ENCODE measurements at places on chromosomes 5 and 9.

GRCh38 chr5:142826093-142826492 is 55.9 kb downstream of the ARHGAP26 start:
- no peak for DNase-seq

DNA sequence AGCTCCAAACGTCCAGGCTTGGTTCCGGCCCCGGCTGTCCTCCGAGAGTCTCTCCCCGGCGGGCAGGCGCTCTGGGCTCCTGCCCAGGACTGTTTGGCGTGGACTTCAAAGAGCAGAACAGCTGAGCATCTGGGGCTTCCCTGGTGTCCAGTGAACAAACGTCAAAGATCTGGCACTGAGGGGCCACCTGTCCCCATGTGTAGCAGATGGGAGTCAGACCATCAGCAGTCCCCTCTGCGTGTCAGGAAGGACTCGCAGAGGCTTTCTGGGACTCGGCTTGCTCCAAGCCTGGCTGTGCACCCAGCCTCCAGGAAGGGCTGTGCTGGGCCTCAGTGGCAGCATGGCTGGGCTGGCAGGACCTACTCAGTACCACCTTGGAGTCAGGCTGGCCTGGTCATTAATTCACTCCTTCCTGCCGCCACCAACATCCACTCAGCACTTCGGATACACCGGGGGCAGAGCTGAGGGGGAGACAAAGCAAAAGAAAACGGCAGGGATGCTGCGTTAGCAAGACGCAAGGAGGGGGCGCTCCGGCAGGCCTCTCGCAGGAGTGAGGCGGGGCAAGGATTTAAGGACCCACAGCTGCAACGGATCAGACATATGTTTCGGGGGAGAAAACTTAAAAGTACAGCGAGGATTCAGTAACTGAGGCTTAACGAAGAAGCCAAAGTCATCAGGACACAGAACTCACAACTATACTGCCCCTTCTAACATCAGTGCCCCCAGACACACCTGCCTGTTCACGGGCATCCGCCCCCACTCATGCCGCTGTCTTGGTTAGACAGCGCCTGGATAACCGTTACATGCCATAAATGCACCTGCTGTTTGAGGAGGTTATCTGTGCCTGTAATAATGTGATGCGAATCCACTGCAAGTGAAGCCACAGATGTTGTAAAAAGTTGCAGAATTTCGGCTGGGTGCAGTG is 164.5 kb upstream of the PHYKPL start:
- no peak for DNase-seq

DNA sequence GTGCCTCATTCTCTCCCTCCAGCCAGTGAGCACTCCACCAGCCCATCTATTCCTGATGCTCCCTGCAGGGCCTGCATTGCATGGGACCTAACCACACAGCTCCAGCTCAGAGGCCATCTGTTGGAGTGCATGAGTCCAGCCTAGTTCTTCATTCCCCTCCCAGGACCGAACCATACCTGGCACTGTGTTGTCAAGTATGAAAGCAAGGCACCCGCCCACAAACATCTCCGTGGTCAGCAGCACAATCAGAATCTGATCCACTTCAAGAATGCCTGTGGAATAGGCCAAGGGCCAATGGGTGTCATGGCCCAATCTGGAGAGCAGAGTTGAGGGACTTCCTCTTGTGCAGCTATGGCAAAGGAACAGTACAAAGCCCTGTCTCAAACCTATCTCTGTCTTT is 5.9 kb downstream of the SLC23A1 start:
- DNase-seq = no peak

DNA sequence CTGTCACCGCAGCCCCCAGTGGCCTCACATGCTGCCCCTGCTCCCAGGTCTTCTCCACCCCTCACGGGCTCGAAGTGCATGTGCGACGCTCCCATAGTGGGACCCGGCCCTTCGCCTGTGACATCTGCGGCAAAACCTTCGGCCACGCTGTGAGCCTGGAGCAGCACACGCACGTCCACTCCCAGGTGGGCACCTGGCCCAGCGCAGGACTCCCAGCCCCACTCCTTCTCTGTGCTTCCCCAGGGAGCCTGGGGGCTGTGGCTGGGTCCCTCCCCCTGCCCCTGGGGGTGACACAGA is 10.5 kb downstream of the GFI1B start:
- DNase-seq = no peak

DNA sequence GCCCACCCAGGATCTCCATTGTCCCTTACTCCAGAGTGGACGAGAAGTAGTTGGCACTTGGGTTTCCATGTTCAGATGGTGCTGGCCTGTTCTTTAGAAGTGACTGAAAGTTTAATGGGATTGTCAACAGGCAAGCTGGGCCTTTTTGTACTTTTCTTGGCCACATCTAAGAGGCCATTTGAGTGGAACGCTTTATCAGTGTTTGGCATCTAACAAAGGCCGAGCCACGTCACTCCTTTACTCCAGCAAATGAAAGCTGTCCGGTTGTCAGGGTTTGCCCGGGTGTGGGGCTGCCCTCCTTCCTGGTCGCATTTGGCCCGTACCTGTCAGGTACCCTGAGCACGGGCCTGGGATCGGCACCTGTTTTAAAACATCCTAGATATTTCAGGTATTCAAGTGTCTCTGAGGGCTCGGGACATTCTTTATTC is 71.5 kb downstream of the RCL1 start:
- DNase-seq = no peak

- DNase-seq = peak; percentile 27
Measured at GRCh38 chr5:108521841-108522506, 140.1 kb upstream of the FBXL17 start.

- DNase-seq = no peak
Measured at GRCh38 chr5:96024683-96025475, 63.2 kb upstream of the ELL2 start.

- no peak for DNase-seq
Measured at GRCh38 chr5:62896121-62896893, 317.7 kb downstream of the LRRC70 start.

- DNase-seq = no peak
Measured at GRCh38 chr5:136484808-136485325, 119.5 kb upstream of the TRPC7 start.

DNA sequence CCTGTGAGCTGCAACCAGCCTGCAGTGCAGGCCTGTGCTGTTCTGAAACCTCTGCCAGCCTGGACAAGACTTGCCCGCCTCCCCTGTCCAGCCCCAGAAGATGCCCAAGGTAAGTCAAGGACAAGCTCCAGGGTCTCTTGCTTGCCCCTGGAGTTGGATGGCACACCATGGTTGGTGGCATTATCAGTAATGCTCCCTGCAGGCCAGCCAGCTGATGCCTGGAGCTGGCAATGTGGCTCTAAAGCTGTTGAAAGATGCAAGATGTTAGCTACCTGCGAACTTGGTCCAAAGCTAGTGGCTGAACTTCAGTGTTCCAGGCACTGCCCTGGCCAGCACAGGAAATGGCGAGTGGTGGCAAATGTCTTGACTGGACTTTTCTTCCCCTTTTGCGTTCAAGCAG is 14.0 kb upstream of the LTC4S start:
- no peak for DNase-seq

GRCh38 chr9:91273853-91274552 is 87.7 kb downstream of the AUH start:
- DNase-seq = no peak

DNA sequence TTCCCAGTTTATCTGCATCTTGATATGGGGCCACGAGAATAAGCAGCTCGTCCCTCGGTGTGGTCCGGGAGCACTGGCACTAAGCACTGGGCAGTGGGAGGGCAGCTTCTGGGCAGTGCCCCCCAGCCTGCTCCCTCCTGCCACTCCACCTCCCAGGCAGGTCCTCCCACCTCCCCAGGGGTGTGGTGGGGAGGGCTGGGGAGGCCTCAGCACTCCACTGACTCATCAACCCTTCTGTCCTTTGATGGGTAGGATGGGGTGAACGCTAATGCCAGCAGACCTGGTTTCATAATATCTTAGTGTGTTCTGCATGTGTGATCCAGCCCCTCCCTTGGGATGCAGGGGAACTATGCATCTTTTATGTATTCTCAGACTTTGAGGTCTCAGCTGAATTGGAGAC is 62.2 kb upstream of the GNE start:
- no peak for DNase-seq

- DNase-seq = no peak
Measured at GRCh38 chr5:100896054-100896453, 7.0 kb downstream of the ST8SIA4 start.

DNA sequence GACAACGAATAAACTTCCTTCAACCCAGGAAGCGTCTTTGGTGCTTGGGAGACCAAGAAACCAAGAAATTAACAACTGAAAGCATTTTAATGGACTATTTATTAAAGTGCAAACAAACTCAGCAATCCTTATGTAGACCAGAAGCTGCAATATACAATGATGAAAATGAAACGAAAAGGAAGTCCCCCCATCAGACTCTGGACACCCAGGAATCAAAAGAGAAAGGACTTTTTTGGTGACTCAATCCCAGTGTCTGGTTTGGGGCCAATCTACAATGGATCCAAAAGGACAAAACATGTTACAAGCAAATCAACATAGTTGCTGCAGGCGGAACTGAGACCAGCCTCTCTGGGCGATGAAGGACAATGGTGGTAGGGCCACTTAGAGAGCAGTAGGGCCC is 39.5 kb downstream of the C9orf152 start:
- DNase-seq = no peak

DNA sequence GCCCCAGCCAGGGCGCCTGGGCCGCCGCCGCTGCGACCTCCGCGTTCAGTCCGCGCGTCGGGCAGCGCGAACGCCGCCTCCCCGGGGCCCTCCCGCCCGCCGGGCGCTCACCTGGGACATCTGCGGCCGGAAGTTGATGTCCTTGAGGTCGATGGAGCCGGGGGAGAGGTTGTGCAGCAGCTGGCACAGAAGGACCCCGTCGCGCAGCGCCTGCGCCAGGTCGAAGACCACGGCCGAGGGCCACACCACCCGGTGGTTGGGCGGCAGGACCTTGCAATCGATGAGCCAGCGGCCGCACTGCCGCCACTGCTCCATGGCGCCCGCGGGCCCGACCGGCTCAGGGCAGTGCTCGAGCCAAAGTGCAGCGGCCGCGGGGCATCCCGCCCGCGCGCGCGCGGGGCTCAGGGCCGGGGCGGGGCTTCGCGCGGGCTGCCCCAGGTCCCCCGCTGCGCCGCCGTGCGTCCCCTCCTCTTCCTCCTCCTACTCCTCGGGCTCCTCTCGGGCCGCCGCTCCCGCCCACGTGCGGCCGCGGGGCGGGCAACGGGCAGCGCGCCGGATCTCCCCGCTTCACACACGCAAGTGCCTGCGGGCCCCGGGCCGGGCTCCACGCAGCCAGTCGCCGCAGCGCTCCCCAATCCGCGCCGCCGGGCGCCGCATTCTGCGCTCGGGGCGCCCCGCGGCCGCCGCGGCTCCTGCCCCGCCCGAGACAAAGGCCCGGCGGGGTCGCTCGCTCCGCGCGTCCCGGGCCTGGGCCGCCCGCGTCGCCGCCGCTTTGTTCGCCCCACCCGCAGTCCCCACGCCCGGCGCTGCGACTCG is at the start of gene VAV2:
Gene VAV2, minus strand, starts transcription at position 361 of the 816 bp plus-strand sequence. Its CDS starts 46 bp downstream, at position 315.
- DNase-seq = no peak

GRCh38 chr5:9698841-9699240 is 68.7 kb upstream of the TAS2R1 start:
- DNase-seq = no peak

DNA sequence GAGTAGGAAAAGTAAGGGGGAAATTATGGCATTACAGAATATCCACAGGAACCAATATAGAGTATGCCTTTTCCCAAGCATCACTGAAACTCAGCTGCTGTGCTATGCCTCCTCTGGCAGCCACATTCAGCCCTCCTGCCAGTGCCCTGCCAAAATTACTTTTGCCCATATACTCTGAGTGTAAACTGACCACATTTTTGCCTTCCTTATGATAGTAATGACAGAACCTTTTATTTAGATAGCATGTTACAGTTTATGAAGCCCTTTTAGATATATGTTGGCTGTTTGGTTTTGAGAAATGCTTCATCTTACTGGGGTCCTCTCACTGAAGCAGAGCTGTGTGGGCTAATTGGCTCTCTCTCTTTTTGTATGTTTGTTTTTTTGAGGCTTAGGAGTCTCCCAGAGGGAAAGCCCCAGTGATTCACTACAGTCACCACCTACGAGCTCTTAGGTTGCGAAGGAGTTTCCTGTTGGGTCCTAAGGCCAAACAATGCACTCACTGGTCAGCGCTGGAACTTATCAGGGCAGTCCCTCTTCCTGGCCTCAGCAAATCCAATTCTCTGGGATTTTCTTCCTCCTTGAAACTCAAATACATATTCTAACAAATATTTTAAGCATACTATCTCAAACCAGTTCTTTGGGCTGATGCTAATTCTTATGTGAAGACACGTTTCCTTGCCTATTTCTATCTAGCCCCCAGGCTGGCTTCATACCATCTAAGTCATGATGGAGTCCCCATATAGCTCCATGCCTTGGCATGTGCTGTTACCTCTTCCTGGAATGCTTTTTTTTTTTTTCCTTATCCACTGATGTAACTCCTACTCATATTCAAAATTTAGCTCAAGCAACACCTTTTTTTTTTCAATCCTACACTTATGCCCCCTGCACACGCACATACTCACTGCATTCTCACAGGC is 3.7 kb downstream of the PHF24 start:
- no peak for DNase-seq

DNA sequence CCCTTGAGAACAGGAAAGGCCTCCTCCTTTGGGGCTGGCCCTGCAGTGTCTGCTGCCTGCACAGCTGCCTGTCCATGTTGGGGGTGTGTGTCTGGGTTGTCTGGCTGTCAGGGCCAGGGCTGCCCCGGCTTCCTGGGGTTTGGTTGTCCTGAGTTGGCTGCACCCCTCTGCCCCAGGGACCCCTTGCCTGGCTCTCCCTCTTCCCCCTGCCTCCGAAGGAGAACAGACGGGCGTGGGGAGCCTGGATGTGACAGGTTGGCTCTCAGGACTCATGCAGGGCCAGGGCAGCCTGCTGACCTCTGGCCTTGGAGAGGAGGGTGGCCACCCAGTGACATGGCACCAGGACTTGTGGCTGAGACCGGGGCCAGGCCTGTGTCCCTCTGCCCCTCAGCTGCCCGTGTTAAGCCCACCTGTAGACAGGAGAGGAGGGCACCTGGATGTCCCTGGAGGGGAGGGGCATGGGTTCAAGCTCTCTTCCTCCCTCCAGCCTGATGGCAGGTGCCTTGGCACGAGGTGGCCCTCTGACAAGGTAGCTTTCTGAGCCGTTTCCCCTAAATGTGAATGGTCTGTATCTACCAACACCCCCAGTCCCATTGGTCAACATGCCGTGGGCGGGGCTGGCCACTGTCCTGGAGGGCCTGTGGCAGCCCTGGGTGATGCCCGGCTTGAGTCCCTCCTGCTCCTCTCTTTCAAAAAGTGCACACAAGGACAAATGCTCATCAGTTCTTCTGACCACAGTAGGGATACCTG is 34.9 kb downstream of the WNK2 start:
- DNase-seq = no peak

DNA sequence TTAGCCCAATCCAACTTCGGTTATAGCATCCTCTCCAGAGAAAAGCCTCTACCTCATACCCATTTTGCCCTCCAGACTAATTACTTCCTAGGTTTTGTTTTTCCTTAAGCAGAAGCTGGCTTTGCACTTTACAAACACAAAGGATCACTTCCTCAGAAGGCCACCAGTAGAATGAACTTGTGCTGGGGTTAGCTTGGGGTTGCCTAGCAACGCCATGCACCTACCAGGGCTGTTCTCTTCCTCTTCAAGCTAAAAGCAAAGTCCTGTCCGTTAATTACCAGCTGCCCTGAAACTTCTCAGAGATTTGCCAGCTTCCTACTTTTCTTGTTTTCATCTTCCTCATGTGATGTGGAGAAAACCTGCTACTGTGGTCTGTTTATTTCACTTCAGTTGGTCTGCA is 132.0 kb upstream of the WWC1 start:
- DNase-seq = no peak

All from GM04504 (cell line).